ENCODE measurements at places on chromosomes 4 and X.

DNA sequence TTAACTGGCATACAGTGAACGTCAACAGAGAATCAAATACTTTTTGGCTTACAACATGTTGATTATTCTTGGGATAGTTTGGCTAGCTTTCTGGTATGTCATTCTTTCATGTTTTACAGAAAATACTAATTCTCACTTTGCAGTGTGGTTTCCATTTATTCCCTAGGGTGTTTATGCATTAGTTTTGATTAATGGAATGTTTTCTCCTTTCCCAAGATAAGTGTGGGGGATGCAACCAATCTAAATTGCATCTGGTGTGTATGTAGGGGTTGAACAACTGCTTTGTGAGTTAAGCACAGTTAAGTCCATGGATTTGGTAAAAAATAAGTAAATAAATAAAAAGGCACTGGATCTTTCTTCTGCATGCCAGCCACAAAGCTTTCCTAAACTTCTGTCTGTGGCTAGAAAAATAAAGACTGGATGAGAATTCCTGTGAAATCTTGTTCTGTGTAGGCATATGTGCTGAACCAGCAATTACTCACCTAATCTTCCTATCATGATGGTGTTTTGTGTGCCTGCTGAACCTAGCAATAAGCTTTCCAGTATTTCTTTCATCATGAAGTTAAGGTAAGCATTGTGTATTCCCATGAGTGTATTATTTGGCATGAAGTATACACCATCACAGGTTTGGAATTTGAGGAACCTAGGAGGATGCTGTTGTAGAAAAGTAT, 50.6 kb upstream of the TENM3 start:
- no peak for DNase-seq

DNA sequence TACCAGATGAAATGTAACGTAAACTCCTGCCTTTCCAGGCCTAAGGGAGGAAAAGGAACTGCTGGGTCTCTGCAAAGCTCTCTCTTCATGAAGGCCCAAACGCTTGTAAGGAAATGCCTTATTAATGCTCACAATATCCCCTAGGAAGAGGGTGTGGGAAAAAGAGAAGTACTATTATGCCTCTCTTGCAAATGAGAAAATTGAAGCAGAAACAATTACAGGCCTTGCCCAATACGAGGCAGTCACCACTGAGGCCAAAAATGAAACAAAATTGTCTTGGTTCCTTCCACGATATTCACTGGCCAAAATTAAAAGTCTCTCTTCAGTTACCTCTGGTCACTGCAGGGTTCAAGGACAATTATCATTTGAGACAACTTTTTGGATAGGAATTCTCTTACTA, 3.2 kb downstream of the SCARB2 start:
- DNase-seq, result no peak

- no peak for DNase-seq
Observed at GRCh38 chrX:154051201-154051810, 31.6 kb upstream of the IRAK1 start.

DNA sequence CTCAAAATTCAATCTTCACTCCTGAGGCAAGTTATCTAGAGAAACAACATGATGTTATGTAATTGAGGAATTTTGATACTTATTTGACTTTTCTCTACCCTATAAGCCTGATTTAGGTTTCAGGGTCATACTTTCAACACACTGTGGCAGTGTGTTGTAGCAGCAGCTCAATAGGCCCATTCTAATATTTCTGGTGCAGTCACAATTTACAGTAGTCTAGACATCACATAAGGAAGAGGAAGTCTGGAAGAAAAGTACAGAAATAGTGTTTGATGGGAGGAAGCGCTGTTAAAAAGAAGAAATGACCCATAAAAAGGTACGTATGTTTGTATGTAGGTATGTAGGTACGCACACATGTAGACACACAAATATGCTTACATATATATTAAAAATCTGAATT, 194.3 kb downstream of the ARHGAP24 start:
- no peak for DNase-seq

- DNase-seq, result no peak
Observed at GRCh38 chrX:115958687-115959359, 211.7 kb upstream of the AGTR2 start.

- DNase-seq, result no peak
Observed at GRCh38 chr4:106718548-106718947, 317.6 kb downstream of the DKK2 start.

DNA sequence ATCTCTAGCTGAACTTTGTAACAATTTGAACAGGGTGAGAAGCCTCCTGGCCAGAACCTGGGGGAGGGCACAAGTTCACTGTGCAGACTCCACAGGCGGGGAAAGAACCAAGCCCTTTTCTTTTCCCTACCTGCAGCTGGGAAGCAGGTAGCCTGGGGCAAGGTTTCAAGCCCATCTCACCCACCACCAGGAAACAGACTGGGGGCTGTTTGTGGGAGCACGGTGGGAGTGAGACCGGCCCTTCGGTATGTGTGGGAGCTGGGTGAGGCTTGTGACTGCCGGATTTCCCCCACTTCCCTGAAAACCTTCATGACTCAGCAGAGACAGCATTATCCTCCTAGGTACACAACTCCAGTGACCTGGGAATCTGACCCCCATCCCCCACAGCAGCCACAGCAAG, 211.7 kb downstream of the ZNF674 start:
- DNase-seq, result no peak

Measured in NCI-H774 (cell line).